Activated CD4-positive, CD25-positive, alpha-beta regulatory T cell treated with anti-CD3 and anti-CD28 coated beads, Interleukin-2, amount 50 U/mL, for 72 hours (primary cell): ENCODE measurements at places on chromosomes 4 and X.
A peak's percentile ranks its signal among the peaks of the same experiment; 100 is the strongest.

DNA sequence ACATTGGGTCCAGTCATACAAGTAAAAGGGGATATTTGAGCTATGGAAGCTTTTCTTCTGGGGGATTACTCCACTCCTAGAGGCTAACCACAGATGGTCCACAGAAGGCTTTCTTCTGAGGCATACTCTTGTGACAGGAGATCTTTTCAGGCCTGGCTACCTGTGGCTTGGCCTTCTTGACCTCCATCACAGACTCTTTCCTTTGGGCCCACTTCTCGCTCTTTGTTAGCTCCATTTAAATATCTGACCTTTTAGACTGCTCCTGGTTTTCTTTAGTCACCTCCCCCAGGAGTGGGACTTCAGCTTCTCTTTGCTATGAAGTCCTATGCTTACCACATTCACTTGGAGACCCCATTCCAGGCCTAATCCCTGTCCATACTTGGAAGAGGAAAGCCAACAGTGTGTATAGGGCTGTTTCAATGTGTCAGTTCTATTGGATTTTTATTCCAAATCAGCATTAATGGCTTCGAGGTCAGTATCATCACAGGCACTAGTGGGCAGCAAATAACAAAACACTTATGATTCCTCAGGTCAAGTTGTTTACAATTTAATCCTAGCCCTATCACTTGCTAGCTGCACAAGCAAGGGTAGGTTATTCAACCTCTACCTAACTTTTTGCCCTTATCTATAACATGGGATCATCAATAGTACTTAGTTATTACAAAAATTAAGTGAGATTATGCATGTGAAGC is 26.3 kb downstream of the GPC3 start:
- no peak for DNase-seq

- no peak for DNase-seq
Observed at GRCh38 chr4:26104056-26104685, 190.2 kb downstream of the SMIM20 start.

DNA sequence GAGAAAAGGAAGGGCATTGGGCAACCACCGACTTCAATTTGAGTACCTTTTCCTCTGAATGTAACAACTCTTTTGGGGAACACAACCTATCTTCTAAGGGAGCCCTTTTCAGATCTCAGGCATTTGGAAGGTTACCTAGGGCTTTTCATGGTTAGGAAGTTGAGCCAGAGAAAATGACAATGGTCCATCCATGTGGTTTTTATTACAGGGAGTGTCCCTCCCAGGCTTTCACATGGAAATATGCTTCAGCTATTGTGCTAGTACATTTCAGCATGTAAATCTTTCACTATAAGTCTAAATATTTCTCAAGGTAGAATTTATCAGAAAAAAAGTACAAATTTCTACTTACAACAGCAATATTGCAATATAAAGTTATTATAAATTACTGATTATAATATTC is 259.8 kb downstream of the IQCM start:
- no peak for DNase-seq

- no peak for DNase-seq
Observed at GRCh38 chr4:173247321-173247720, 78.7 kb downstream of the GALNT7 start.

DNA sequence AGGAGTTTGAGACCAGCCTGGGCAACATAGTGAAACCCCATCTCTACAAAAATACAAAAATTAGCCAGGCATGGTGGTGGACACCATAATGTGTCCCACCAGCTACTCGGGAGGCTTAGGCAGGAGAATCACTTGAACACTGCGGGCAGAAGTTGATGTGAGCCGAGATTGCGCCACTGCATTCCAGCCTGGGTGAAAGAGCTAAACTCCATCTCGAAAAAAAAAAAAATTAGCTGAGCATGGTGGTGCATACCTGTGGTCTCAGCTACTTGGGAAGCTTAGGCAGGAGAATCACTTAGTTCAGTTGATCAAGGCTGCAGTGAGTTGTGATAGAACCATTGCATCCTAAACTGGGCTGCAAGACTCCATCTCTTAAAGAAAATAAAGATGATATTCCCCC is 91.2 kb downstream of the PLS3 start:
- no peak for DNase-seq

DNA sequence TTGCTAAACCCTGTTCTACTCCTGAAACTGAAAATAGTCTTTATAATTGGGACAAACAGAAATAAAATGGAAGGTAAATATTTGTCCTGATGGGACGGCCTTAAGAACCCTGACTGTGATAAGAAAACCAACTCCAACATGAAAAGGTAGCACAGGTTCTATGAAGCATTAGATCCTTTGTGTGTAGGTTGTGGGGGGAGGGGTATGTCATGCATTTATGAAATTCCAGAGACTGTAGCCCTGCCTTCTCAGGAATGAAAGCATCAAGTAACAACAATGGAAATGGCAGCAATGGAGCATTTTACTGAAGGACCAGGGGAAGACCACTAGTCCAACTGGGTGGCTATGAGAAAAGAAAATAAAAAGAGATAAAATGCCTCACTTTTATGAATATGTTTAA is 23.9 kb downstream of the CXXC4 start:
- DNase-seq: no peak

DNA sequence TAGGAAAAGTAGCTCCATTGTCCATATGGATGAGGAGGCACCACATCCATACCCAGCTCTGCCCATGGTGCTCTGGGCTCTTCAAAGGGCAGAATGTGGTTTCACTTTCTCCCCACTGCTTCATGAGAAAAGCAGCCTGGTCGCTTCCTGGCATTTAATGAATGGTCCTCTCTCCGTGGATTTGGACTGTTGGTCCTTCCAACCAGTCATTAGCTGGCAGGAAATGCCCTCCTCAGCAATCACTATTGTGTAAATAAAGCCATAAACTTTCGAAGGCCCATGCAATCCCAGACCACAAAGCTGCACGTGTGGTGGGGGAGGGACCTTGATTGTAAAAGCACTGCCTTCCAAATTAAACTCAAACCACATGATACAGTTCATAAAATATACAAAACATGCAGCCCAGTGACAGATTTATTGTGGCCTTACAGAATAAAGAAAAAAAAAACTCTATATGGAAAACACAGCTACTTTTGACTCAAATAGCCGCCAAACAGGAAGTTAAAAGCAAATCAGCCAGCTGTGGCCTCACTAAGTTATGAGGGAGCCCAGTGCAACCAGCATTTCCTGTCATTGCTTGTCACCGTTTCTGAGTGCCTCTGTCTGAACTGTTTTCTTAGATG is 8.1 kb downstream of the MBNL3 start:
- DNase-seq: no peak

DNA sequence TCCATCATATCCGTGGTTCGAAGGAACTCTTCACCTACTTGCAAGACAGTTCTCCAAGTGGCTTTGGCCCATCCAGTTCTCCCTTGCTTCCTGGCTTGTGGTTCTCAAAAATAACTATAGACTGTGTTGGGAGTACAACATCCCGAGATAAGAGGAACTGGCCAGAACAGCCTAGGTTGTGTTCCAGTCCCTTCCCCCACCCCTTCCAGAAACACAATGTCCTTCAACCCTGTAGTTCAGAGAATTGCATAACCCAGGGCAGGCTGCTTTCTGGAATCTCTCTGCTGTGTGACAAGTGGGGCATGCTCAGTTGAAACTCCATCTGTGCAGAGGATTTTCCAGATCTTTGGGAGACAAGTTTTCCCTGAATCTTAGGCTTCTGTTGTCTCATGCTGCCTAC is 206.5 kb downstream of the PCDH10 start:
- DNase-seq: no peak

GRCh38 chr4:151679231-151679630 is 81.6 kb downstream of the GATB start:
- DNase-seq: no peak

DNA sequence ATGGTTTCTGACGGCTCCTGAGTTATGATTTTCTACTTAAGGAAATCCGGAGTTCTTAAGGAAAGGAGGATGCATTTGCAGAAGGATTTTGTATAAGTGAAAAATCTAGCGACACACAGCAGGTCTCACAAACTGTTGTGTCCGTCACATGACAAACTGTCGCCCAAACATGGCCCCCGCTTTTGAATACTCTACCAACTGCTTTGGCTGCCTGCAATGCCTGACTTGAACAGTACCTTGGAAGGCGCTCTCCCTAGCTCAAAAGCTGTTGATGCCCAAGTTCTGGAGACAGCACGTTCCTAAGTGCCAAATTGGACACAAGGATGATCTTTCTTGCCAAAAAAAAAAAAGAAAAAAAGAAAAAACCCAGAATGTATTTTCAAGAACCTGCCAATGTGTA is 103.2 kb downstream of the ENPP6 start:
- no peak for DNase-seq

DNA sequence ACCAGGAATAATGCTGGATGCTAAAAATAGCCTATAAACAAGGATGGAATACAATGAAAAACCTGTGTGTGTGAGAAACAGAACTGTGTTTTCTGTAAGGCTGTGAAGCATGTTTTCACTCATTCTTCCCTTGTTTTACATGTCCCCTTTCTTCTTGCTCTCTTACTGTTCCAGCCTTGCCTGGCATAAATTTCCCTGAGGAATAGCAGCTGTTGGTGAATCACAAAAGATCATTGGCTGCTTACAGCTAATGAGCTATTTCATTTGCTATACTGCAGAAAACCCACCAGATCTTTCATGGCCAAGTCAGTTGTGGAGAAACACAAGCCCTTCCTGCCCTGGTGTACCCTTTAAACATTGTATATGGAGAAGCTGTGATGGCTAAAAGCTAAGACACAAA is 91.1 kb downstream of the LDB2 start:
- DNase-seq: no peak

DNA sequence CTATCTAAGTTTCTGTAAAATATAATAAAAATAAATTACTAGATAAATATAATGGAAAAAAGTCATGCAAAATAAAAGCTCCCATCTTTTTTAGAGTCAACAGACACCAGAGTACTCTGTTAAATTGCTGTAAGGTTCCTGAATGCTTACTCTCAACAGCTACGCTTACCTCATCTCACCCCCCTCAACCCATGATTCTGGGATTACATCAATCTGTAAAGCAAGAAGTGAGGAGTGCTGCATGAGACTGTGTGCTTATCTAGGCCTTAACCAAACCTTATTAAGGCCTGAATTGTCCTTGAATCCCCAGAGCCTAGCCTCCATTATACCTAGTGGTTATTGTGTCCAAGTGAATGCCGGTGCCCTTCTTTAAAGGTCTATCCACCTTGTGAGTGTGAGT is 735.8 kb downstream of the RPA4 start:
- no peak for DNase-seq

- no peak for DNase-seq
Observed at GRCh38 chrX:144715337-144715736, 532.0 kb upstream of the SPANXN1 start.

GRCh38 chr4:6753103-6753560 is 29.4 kb upstream of the KIAA0232 start:
- DNase-seq: no peak

- no peak for DNase-seq
Observed at GRCh38 chr4:154982187-154983047, 201.3 kb downstream of the RBM46 start.

GRCh38 chr4:158051401-158052235 is 121.2 kb downstream of the GASK1B start:
- no peak for DNase-seq

GRCh38 chr4:15695729-15696128 is 7.1 kb upstream of the BST1 start:
- no peak for DNase-seq

DNA sequence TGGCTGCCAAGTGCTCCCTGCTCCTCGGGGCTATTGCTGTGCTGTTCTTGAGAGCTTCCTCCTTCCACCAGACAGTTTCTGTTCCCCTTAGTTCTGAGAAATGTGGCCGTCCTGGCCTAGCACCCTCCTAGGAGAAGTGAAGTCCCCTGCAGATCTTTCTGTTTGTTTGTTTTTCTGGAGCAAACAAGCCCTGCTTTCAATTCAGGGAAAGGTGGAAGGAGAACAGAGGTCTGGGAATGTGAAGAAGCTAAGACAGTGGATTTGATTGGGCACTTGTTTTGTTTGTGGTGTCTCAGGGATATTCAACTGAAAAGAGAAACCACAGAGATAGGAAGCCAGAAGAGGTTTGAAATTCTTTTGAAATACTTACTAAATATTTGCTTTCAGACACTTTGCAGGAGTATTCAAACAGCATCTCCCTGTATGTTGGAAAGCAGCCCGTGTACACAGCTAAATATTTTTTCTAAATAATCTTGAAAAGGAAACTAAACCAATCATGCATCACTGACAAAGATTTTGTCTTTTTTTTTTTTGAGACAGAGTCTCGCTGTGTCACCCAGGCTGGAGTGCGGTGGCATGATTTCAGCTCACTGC is 36.5 kb upstream of the PPM1K start:
- DNase-seq: peak; percentile 33
